ENCODE measurements at places on chromosomes 2 and 18.

- no peak overlapping the region for H3K4me3 ChIP-seq
- no peak overlapping the region for H3K27ac ChIP-seq
- H3K36me3 ChIP-seq, result no peaks in the 10 kb centered on the region
- DNase-seq, result no peak
- H3K27me3 ChIP-seq, result no peaks in the 10 kb centered on the region
Observed at GRCh38 chr2:144208924-144209323, 311.0 kb downstream of the ZEB2 start.

DNA sequence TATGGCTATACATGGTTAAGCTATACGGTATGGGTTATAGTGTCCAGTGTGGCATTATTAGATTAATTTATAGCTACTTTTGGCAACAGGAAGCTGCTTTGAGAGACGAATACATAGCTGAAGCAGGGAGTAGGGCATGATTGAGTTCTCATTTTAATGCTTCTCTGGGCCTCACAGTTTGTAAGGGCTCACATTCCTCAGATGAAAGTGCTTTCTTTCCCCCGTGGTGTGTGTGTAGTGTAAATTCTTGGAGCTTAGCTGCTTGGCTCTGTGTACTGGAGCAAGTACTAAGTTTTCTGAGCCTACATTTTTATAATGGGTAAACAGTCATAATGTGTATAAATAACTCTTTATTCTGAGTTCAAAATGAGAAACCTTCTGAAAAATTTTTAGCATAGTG is 173.7 kb downstream of the PTPRM start:
- H3K4me3 ChIP-seq, result no peak overlapping the region
- no peak overlapping the region for H3K27ac ChIP-seq

- no peaks in the 10 kb centered on the region for H3K4me1 ChIP-seq
- H3K27me3 ChIP-seq, result peaks cover 18% of the 10 kb centered on the region
- no peak overlapping the region for H3K27ac ChIP-seq
- H3K36me3 ChIP-seq, result no peaks in the 10 kb centered on the region
Observed at GRCh38 chr18:48292229-48292628, 117.0 kb downstream of the ZBTB7C start.

- peaks cover 18% of the 10 kb centered on the region for H3K27me3 ChIP-seq
- H3K4me3 ChIP-seq, result no peak overlapping the region
- no peaks in the 10 kb centered on the region for H3K36me3 ChIP-seq
- no peaks in the 10 kb centered on the region for H3K4me1 ChIP-seq
- DNase-seq, result no peak
- H3K27ac ChIP-seq, result no peak overlapping the region
Observed at GRCh38 chr2:236988690-236989624, 96.7 kb upstream of the COPS8 start.

GRCh38 chr2:227886149-227886548 is 14.7 kb downstream of the DAW1 start:
- no peak overlapping the region for H3K4me3 ChIP-seq
- H3K27me3 ChIP-seq, result peaks cover 5% of the 10 kb centered on the region
- DNase-seq, result no peak
- no peaks in the 10 kb centered on the region for H3K36me3 ChIP-seq
- peaks cover 4% of the 10 kb centered on the region for H3K4me1 ChIP-seq

- no peaks in the 10 kb centered on the region for H3K4me1 ChIP-seq
- no peak overlapping the region for H3K27ac ChIP-seq
- no peaks in the 10 kb centered on the region for H3K36me3 ChIP-seq
- H3K27me3 ChIP-seq, result no peaks in the 10 kb centered on the region
- no peak overlapping the region for H3K4me3 ChIP-seq
Observed at GRCh38 chr18:69469444-69469919, 68.8 kb downstream of the DOK6 start.

DNA sequence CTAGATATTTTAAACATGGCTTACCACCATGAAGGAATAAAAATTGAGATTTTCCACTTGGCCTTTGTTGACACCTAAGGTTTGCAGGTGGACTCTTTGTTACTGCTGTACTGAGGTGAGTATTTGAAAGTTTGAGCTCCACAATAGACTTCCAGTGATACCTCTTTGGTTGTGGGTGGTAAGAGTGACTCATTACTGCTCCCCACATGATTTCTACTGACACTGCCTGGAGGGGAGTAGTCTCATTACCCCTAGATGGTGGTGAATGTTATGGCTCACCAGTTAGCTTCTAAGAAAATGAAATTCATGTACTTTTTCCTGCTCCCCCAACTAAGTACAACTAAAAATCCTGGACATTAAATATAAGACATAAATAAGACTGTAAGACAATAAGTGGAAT is 1183.1 kb upstream of the TMEFF2 start:
- H3K27ac ChIP-seq, result no peak overlapping the region
- DNase-seq, result no peak
- no peaks in the 10 kb centered on the region for H3K27me3 ChIP-seq
- H3K4me1 ChIP-seq, result no peaks in the 10 kb centered on the region
- no peak overlapping the region for H3K4me3 ChIP-seq

- no peak overlapping the region for H3K27ac ChIP-seq
- no peak overlapping the region for H3K4me3 ChIP-seq
- H3K4me1 ChIP-seq, result no peaks in the 10 kb centered on the region
- no peak for DNase-seq
- no peaks in the 10 kb centered on the region for H3K27me3 ChIP-seq
- H3K36me3 ChIP-seq, result no peaks in the 10 kb centered on the region
Observed at GRCh38 chr2:77479395-77479794, 42.8 kb downstream of the LRRTM4 start.

- H3K4me1 ChIP-seq, result peaks cover 16% of the 10 kb centered on the region
- DNase-seq, result no peak
- H3K27ac ChIP-seq, result no peak overlapping the region
- no peaks in the 10 kb centered on the region for H3K36me3 ChIP-seq
- no peak overlapping the region for H3K4me3 ChIP-seq
Observed at GRCh38 chr2:174322149-174322548, 12.6 kb upstream of the SP9 start.

- peaks cover 11% of the 10 kb centered on the region for H3K27me3 ChIP-seq
- no peaks in the 10 kb centered on the region for H3K36me3 ChIP-seq
- H3K27ac ChIP-seq, result no peak overlapping the region
- H3K4me3 ChIP-seq, result no peak overlapping the region
- H3K4me1 ChIP-seq, result no peaks in the 10 kb centered on the region
- no peak for DNase-seq
Observed at GRCh38 chr2:217987391-217987790, 15.4 kb downstream of the TNS1 start.

DNA sequence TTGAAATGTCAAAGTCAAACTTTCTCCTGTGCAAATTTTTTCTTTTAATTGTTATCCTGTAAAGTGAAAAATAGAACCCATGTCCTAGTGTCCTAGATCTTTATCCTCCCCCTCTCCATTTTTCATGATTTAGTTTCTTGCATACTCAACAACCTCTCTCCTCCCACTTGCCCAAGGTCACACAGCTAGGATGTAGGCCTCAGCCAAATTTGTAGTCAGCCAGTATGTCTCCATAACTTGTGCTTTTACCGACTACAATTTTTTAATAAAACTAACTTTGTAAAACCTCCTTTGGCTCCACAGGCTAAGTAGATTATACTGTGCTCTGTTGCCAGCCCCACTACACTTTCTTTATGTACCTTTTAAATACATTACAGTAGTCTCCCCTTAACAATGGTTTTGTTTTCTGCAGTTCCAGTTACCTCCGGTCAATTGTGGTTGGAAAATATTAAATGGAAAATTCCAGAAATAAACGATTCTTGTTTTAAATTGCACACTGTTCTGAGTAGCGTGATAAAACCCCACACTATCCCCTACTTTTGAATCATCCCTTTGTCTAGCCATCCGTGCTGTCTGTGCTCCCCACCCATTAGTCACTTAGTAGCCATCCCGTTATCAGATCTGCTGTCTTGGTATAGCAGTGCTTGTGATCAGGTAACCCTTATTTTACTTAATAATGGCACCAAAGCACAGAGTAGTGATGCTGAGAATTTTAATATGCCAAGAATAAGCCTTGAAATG is 22.8 kb downstream of the GULP1 start:
- no peak for DNase-seq
- H3K27me3 ChIP-seq, result no peaks in the 10 kb centered on the region
- no peak overlapping the region for H3K4me3 ChIP-seq
- H3K4me1 ChIP-seq, result no peaks in the 10 kb centered on the region
- H3K36me3 ChIP-seq, result no peaks in the 10 kb centered on the region

GRCh38 chr2:208807756-208808155 is 401.2 kb downstream of the PTH2R start:
- H3K4me3 ChIP-seq, result no peak overlapping the region
- H3K27ac ChIP-seq, result no peak overlapping the region
- H3K36me3 ChIP-seq, result no peaks in the 10 kb centered on the region
- no peaks in the 10 kb centered on the region for H3K4me1 ChIP-seq

DNA sequence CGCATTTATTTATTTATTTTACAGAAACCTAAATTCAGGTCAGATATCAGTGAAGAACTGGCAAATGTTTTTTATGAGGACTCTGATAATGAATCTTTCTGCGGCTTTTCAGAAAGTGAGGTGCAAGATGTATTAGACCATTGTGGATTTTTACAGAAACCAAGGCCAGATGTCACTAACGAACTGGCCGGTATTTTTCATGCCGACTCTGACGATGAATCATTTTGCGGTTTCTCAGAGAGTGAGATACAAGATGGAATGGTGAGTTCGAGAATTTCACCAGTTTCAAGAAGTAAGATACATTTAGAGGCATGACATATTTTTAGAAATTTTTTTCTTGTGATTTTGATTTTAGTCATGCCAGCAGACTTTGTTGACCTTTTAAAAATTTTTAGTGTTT is 4.6 kb downstream of the CDCA7 start:
- peaks cover 49% of the 10 kb centered on the region for H3K4me1 ChIP-seq
- no peak overlapping the region for H3K4me3 ChIP-seq
- DNase-seq, result no peak
- H3K27ac ChIP-seq, result no peak overlapping the region
- H3K36me3 ChIP-seq, result peaks cover 57% of the 10 kb centered on the region

GRCh38 chr2:128215897-128216642 is 102.6 kb downstream of the HS6ST1 start:
- peaks cover 12% of the 10 kb centered on the region for H3K27me3 ChIP-seq
- H3K36me3 ChIP-seq, result no peaks in the 10 kb centered on the region
- peaks cover 7% of the 10 kb centered on the region for H3K4me1 ChIP-seq
- H3K4me3 ChIP-seq, result no peak overlapping the region

GRCh38 chr2:216491793-216492596 is 6.6 kb upstream of the RPL37A start:
- H3K4me3 ChIP-seq, result no peak overlapping the region
- no peak for DNase-seq
- H3K27ac ChIP-seq, result no peak overlapping the region
- no peaks in the 10 kb centered on the region for H3K27me3 ChIP-seq
- H3K36me3 ChIP-seq, result no peaks in the 10 kb centered on the region

Data from activated naive CD4-positive, alpha-beta T cell treated with anti-CD3 and anti-CD28 coated beads, Interleukin-2, amount 10 ng/mL, durations not matched to agents 7 days and 5 days (primary cell).